ENCODE measurements at places on chromosomes 11 and 22.

GRCh38 chr11:76318744-76319384 is 62.1 kb downstream of the THAP12 start:
- peak; percentile 72 for DNase-seq

DNA sequence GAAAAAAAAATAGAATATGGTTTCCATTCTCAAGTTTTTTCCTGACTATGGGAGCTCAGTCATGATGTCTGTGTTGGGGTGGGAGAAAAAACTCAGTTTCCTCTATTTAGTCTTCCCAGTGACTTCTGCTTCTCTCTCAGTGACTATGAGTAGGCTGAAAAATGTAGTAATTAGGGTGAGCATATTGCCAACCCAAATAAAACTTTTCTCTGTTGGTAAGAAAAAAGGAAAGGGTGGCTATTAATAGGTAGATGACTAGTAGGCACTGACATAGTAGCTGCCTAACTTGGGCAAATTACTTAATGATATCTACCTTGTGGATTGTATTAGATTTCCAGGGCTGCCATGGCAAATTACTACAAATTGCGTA is 34.2 kb upstream of the BIRC3 start:
- DNase-seq: no peak

- no peak for DNase-seq
Observed at GRCh38 chr11:100612766-100613165, 74.3 kb upstream of the ARHGAP42 start.

DNA sequence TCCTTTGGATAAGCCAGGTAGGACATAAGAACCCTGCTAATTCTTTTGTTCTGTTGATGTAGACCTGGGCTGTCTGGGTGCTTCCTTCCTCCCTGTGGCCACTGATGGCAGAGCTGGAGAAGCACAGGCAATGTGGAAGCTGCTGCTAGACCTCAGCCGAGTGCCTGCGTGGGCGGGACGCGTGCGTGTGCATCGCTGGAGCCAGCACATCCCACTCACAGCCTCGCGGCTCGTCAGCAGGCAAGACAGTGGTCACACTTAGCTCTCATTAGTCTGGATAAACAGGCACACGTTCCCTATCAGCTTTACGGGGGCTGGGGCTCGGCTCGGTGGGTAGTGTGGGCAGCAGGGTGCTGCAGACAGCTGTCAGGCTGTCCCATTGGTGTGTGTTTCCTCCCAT is 155.7 kb downstream of the GRIK4 start:
- no peak for DNase-seq

Measured in activated T-helper 1 cell treated with Interleukin-2 at 50 U/mL for 16 hours (primary cell).